ENCODE measurements at places on chromosomes 5 and 9.

DNA sequence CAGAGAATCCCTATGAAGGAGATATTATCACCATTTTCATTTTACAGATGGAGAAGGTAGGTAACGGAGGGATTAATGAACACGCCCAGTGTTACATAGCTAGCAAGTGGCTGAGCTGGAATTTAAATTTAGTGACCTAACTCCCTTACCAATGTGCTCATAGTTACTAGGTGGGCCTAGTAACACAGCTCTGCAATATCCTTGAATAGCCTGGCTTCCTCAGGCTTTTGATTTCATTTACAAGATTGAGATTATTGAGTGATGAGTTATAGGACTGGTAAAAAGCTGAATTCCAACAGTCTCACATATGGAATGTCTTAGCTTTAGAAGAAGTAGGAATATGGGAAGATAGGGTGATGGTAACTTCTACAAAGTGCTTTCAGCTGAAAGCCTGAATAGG is 336.3 kb upstream of the KIF2A start:
- DNase-seq, result no peak

DNA sequence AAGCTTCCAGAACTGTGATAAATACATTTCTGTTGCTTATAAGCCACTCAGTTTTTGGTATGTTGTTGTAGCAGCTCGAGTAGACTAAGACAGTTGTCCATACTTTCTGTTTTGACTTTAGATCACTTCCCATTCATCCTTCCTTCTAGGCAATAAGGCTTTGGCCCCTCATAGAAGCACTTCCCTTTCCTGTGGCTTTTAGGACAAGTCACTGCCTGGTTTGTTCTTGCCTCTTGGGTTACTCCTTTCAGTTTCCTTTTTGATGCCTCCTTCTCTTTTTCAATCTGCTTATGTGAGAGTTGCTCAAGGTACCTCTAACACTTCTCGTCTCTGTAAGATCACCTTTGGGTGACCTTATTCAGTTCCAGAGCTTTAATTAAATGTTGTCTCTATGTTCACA is 72.4 kb upstream of the NTRK2 start:
- no peak for DNase-seq

- no peak for DNase-seq
These were observed 391.1 kb upstream of the ZNF608 start for GRCh38 chr5:125137535-125137934.

DNA sequence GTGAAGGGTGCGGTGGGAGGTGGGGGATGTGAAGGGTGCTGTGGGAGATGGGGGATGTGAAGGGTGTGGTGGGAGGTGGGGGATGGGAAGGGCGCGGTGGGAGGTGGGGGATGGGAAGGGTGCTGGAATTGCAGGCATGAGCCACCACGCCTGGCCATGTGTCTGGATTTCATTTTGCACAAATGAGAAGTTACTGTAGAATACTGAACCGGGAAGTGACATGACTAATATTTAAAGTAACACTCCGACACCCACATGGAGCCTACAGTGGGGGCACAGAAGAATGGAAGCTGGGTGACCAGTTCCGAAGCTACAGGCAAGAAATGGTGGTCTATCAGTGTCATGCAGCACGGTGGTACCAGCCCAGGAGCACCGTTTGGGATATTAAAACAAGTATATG is 69.9 kb upstream of the SPTLC1 start:
- no peak for DNase-seq

- DNase-seq, result no peak
These were observed 78.9 kb downstream of the ALDH7A1 start for GRCh38 chr5:126516133-126516532.

GRCh38 chr9:3467593-3468219 is 58.1 kb downstream of the RFX3 start:
- peak; percentile 39 for DNase-seq

- DNase-seq, result no peak
These were observed 6.8 kb upstream of the ZBTB34 start for GRCh38 chr9:126853667-126854066.

DNA sequence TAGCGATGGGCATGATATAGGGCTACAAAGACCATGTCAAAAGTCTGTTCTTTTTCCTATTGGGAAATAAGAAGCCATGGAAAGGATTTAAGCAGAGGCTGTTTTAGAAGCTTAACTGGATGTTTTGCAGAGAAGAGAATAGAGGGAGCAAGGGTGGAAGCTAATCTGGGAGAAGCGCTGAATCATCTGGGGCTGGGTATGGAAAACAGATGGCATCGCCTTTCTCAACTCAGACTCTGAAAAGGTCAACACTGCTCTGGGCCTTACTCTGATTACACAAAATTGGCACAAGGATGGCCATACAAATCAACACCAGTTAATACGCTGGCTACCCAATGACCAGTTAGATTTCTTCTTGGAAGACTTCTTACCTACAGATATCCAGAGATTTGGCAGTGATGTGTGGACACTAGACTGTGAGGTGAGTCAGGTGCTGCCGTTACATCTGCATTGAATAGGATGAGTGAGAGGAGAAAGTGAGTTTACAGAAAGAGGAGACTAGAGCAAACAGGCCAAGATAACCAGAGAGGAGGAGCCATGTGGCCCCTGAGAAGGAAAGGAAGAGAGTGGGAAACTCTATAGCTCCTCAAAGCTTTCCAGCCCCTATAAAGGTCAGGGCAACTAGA is 6.2 kb upstream of the TCERG1 start:
- no peak for DNase-seq

DNA sequence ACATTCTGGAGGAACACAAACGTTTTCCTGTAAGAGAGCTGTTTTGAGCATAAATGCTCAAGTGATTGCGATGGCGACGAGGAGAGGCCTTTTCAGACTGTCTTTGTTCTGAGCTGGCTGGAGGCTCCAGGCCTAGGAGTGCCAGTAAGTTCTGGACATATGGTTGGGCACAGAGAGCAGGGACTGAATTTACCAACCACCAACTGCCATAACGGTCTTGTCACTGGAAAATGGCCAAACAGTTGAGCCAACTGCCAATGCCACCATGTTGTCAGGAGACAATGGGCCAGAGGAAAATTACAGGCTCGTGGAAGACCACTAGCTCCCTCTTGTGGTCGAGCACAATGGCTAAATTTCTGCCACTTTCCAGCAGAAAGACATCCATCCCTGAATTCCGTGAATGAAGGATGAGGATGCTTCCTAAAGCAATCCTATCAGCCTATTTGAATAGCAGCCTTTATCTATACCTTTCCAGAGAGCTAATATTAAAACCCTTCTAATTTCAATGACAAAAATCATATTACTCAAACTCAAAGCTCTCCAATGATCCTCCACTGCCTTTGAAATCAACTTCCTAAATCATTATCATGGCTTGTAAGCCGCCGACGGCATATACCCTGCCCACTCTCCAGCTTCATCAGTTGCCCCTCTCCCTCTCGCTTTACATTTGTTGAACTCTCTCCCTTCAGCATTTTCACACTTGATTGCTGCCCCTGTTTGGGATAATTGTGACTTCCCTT is 66.9 kb upstream of the GLIS3 start:
- DNase-seq, result peak; percentile 66

- no peak for DNase-seq
These were observed 172.0 kb upstream of the KLF9 start for GRCh38 chr9:70586476-70586875.

DNA sequence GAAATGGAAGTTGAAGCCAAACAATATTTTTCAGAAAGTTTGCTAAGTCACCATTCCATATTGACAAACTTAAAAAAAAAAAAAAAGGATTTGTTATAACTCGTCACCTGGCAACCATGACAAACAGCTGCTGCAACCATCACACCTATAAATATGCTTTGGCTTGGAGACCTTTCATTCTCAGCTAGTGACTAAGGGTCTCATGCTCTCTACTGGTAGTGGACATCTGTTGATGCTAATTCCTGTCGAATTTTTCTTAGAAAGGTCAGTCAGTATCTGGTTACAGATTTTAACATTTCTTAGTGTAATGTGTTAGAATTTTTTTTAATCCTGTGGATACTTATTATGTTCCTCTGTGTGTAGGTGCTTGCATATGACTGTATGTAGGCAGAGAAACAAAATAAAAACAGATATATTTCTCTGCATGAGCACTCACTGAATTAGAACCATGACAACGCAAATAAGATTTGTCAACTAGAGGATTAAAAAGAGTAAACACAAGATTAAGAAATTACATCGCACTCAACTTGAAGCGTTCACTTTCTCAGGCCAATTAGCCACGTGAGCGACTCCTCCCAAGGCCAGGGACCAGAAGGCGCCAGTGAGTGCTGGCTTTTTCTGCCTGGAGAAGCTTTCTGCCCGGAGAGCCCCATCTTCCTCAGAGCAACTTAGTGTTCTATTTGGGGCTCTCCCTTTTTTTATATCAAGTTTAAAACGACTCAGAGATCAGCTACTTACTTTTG is 27.0 kb upstream of the ZNF622 start:
- DNase-seq, result no peak

GRCh38 chr9:107914151-107914550 is 424.6 kb upstream of the KLF4 start:
- DNase-seq, result no peak

- no peak for DNase-seq
These were observed 63.0 kb downstream of the CEP120 start for GRCh38 chr5:123360201-123360571.

- no peak for DNase-seq
These were observed 156.2 kb upstream of the S1PR3 start for GRCh38 chr9:88835038-88835466.

DNA sequence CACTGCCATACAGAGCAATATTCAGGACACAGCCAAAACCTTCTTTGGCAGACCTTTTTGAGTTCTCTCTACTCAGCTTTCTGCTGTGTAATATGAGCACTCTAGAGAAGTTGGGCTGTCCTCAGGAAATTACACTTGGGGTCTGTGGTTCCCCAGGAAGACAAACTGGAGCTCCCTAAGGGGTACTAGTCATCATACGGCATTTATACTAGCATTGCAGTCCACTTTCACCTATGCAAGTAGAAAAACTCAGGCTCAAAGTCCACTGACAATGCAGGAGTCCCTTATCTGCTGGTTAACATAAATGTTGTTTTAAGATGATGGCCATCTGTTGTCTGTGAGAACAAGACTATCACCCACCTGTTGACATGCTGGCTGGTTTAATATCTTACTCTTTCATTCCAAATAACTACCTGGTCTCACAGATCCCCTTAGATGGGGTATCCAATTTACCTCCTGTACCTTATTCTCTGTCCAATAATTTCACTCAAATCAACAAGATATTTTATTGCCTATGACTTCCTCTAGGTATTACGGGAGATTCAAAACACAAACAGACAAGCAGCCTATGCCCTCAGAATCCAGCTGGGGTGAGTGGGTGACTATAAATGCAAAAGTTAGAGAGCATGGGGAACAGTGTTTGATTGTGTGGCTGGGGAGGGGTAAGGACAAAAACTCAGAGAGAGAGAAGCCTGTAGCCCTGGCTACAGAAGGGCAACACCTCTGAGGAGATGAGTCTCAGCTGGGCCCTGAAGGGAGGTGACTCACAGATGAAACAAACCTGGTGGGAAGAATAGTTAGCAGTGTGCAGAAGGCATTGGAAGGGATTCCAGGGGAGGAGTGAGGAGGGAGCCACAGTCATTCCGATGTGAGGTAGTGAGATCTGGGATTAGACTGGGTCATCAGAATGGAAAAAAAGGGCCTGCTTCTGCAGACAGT is 10.2 kb downstream of the DOCK8 start:
- DNase-seq, result no peak
